Stimulated activated CD4-positive, alpha-beta T cell treated with anti-CD3 and anti-CD28 coated beads, Interleukin-1b, Interleukin-23, amount 100 ng/mL, for 48 hours (primary cell): ENCODE measurements at places on chromosomes 4 and X.

DNA sequence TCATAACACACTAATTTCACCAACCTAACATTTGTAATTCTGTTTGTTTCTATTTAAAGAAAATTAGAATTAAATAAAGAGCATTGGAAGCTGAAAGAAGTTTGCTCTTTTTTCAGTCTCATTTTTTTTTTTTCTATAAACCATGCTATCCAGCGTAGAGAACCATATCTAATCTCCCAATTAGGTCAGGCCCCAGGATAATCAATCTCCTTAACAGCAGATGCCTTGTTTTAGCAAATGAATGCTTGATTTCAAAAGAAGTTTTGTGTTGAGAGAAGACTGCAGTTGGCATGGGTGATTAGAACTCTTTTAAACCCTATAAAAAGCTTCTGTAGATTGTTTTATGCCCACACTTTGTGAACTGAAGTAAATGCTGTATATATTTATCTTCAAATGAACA lies 15.6 kb upstream of the MAD2L1 start:
- DNase-seq: no peak

DNA sequence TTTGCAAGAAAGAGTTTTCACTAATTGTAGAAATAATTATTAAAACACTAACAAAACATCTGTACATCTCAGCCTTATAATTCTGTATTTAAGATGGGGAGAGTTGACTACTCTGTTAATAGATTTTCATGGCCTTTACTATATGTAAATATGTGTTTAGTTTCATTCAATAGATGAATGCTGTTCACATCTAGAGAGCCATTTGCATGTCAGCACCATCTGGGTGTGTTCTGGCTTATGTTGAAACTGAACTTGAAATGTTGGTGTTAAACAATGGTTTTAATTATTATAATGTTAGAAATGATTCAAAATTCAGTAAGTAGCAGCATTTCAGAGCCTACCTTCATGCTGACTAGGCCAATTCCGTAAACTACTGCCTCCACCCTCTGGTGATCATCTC lies 102.5 kb upstream of the ADAD1 start:
- no peak for DNase-seq

GRCh38 chrX:73561801-73562200 lies 1.2 kb upstream of the CHIC1 start:
- no peak for DNase-seq

- DNase-seq: no peak
These were observed 92.0 kb downstream of the CHRDL1 start for GRCh38 chrX:110703641-110704040.

- DNase-seq: no peak
These were observed 171.2 kb upstream of the RPL34 start for GRCh38 chr4:108449129-108449528.

GRCh38 chr4:96681218-96681617 lies 841.3 kb downstream of the PDHA2 start:
- DNase-seq: no peak

- no peak for DNase-seq
These were observed 5.5 kb upstream of the NKX1-1 start for GRCh38 chr4:1411436-1412375.

DNA sequence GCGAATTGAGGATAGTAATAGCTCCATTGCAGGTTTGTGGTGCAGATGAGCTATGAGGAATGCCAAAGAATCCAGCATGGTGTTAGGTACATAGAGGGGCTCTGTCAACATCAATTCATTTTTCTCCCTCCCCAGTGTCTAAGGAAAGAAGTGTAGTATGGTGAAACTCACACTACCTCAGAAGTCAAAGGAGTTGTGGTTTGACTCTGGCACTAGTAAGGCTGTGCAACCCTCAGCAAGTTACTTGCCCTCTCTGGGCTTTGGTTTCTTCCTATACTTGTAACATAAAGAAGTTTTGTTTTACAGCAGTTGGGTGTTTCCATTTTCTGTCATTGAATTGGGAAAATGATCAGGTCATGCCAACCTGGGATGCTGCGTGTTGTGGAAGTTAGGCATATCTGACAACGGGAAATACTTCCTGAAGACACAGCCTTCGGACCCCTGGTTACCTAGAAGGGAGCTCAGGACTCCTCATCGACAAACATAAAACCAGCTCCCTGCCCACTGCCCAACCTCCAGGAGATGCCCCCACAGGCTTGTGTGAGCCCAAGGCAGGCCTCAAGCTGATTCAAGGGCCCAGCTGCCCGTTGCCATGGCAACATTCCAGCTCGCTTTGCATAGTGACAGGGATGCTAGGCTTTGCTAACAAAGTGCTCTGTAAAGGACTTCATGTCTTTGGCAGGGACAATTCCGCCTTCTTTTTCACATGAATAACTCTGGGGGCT lies 71.4 kb downstream of the RTL5 start:
- no peak for DNase-seq

- no peak for DNase-seq
These were observed 25.5 kb downstream of the PALLD start for GRCh38 chr4:168522356-168522755.

- DNase-seq: no peak
These were observed 137.6 kb upstream of the TEX13D start for GRCh38 chrX:124194901-124195300.

- DNase-seq: no peak
These were observed 100.6 kb upstream of the F9 start for GRCh38 chrX:139429913-139430312.
